GM12878 (cell line): ENCODE measurements at places on chromosomes 12 and 14.
A peak's percentile ranks its signal among the peaks of the same experiment; 100 is the strongest.

DNA sequence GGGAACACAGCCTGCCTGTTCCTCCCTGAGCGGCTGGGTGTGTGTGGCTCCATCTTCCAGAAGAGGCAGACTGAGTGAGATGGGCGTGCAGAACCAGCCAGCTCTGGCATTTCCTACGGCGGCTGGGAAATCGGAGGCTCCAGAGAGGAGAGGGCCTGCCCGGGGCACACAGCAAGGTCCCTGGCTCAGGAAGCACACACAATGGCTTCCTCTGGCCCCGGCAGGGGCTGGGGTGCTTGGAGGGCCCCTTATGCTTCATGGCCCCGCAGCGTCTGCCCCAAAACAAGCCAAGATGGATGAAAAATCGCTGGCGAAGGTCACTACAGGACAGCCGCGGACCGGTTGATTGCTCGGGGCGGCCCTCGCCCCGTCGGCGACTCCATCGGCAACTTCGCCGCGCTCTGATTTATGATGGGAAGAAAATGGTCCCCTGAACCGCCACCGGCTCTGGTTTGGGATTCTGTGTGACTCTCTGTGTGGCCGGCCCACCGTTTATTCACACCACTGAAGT, 191.5 kb upstream of the C14orf180 start:
- no peak overlapping the region for H3K27ac ChIP-seq
- H3K4me3 ChIP-seq = no peak overlapping the region
- H3K27me3 ChIP-seq = no peaks in the 10 kb centered on the region
- DNase-seq = no peak

GRCh38 chr14:24370748-24371147, 2.8 kb downstream of the NFATC4 start:
- H3K36me3 ChIP-seq = no peaks in the 10 kb centered on the region
- no peak overlapping the region for H3K27ac ChIP-seq
- H3K4me3 ChIP-seq = no peak overlapping the region
- no peak for DNase-seq
- peaks cover 1% of the 10 kb centered on the region for H3K27me3 ChIP-seq

DNA sequence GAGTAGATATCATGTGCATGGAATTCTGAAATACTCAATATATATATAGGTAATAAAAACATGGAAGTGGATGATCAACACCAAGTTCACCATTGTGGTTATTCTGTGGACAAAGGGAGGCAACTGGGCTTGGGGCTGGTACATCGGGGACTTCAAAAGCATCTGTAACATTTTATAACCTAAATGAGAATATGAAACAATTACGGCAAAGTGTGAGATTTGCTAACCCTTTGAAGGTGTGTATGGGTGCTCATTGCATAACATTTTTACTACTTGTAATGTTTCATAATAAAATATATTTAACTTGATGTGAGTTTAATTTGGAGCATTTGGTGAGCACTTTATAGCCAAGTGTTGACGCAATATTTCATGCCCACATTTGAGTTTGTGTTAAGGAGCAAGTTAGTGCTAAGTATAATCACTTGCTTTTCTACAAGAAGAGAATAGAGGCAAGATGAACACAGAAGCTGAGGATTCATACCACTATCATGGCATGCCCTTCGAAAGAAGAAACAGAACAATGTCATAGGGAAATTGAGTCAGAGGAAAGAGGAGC, 109.3 kb downstream of the NTN4 start:
- no peaks in the 10 kb centered on the region for H3K36me3 ChIP-seq
- no peaks in the 10 kb centered on the region for H3K4me1 ChIP-seq
- no peak overlapping the region for H3K4me3 ChIP-seq
- H3K27me3 ChIP-seq = no peaks in the 10 kb centered on the region
- H3K27ac ChIP-seq = no peak overlapping the region

DNA sequence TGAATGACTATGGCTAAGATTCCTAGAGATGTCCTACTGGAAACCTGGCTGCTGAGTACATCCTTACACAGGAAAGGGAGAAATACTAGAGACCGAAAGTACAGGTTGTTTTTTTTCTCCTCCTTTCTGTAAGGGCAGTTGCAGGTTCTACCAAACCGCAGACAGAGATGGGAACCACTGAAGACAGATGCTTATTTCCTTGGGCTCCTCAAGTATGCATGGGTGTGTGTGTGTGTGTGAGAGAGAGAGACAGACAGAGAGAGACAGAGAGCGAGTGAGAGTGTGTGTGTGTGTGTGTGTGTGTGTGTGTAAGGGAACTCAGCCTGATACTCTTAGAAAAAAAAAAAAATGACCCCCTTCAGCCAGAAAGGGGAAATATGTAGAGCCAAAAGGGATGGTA, 42.5 kb downstream of the MAP4K5 start:
- H3K4me1 ChIP-seq = no peaks in the 10 kb centered on the region
- no peak overlapping the region for H3K4me3 ChIP-seq
- H3K27ac ChIP-seq = no peak overlapping the region
- DNase-seq = no peak
- H3K36me3 ChIP-seq = no peaks in the 10 kb centered on the region; the same call in 1 of the 2 replicates

- no peak for DNase-seq
- no peaks in the 10 kb centered on the region for H3K36me3 ChIP-seq
- H3K27ac ChIP-seq = no peak overlapping the region
- H3K4me3 ChIP-seq = no peak overlapping the region
Measured at GRCh38 chr14:85958069-85958468, 428.1 kb downstream of the FLRT2 start.

- H3K4me3 ChIP-seq = no peak overlapping the region
- H3K36me3 ChIP-seq = no peaks in the 10 kb centered on the region
- no peaks in the 10 kb centered on the region for H3K27me3 ChIP-seq
- no peak for DNase-seq
- H3K27ac ChIP-seq = no peak overlapping the region
Measured at GRCh38 chr12:74896186-74896585, 313.5 kb downstream of the KCNC2 start.

DNA sequence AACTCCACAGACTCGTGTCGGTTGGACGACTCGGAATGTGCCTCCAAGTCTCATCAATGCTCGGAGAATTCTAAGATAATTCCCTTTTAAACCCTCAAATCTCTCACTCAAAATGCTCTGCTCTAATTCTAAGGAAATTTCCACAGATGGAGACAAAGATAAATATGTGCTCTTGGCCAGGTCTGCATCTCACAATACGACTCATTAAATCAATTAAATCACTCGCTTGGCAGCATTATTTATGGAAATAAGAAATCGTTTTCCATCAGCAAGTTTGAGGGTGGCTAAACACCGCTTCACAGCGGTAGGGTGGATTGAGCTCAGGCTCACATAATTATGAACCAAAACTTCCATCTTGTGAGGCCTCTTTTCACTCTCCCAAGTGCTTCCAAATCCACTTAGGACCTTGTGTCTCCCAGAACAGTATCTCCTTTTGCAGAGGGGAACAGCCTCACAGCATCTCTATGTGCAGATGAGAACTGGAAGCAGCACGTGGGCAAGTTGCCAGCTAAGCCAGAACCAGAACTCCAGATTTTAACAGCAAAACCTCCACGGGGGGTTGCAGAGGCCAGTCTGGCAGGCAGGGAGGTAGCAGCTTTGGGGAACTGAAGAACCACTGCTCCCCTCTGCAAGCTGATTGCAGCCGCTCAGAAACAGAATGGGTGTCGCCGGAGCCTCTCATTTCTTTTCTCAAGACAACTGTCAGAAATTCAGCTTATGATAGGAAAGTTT, 43.8 kb downstream of the RIMBP2 start:
- H3K27ac ChIP-seq = no peak overlapping the region
- DNase-seq = no peak
- no peak overlapping the region for H3K4me3 ChIP-seq
- H3K4me1 ChIP-seq = no peaks in the 10 kb centered on the region
- H3K36me3 ChIP-seq = no peaks in the 10 kb centered on the region
- no peaks in the 10 kb centered on the region for H3K27me3 ChIP-seq

GRCh38 chr14:68238976-68239375, 419.4 kb downstream of the RAD51B start:
- 0 out of 2 replicates have a peak, but pooled peaks cover 3% of the 10 kb centered on the region for H3K4me1 ChIP-seq
- H3K4me3 ChIP-seq = no peak overlapping the region
- DNase-seq = no peak
- H3K36me3 ChIP-seq = no peaks in the 10 kb centered on the region

- H3K27me3 ChIP-seq = no peaks in the 10 kb centered on the region
- no peak for DNase-seq
- no peaks in the 10 kb centered on the region for H3K4me1 ChIP-seq
Measured at GRCh38 chr12:109523504-109523903, 46.1 kb downstream of the UBE3B start.

DNA sequence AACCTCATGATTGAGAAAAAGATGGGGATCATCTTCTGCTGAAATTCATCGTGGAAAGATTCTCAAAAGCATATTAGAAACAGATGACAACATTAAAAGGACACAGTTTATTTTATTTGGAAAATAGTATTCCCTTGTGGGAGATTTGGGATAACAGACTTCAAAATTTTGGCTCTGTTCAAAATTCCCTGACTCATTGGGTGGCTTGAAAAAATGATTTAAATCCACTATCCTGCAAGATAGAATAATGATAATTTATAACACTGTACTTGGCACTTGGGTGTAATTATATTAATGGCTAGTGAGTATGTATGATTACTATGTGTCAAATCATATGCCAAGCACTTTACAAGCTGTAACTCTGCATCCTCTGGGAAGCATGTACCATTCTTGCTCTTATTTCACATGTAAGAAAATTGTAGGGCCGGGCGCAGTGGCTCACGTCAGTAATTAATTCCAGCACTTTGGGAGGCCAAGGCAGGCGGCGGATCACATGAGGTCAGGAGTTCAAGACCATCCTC, 128.8 kb downstream of the LMNTD1 start:
- H3K27ac ChIP-seq = no peak overlapping the region
- H3K4me1 ChIP-seq = no peaks in the 10 kb centered on the region
- H3K27me3 ChIP-seq = no peaks in the 10 kb centered on the region
- no peak overlapping the region for H3K4me3 ChIP-seq
- H3K36me3 ChIP-seq = no peaks in the 10 kb centered on the region

GRCh38 chr14:93970585-93970964, 5.8 kb downstream of the ASB2 start:
- peaks cover 92% of the 10 kb centered on the region for H3K4me1 ChIP-seq
- peak overlapping the region; percentile 85 for H3K27ac ChIP-seq
- H3K4me3 ChIP-seq = peak overlapping the region; percentile 37; the same call in 1 of the 2 replicates
- DNase-seq = no peak
- no peaks in the 10 kb centered on the region for H3K36me3 ChIP-seq

- no peak overlapping the region for H3K4me3 ChIP-seq
- no peaks in the 10 kb centered on the region for H3K27me3 ChIP-seq
- no peak for DNase-seq
- H3K4me1 ChIP-seq = no peaks in the 10 kb centered on the region
Measured at GRCh38 chr14:38209572-38210557, 2.2 kb downstream of the SSTR1 start.

GRCh38 chr12:108304633-108305032, 34.5 kb downstream of the CMKLR1 start:
- H3K4me1 ChIP-seq = peaks cover 63% of the 10 kb centered on the region
- no peak overlapping the region for H3K4me3 ChIP-seq

DNA sequence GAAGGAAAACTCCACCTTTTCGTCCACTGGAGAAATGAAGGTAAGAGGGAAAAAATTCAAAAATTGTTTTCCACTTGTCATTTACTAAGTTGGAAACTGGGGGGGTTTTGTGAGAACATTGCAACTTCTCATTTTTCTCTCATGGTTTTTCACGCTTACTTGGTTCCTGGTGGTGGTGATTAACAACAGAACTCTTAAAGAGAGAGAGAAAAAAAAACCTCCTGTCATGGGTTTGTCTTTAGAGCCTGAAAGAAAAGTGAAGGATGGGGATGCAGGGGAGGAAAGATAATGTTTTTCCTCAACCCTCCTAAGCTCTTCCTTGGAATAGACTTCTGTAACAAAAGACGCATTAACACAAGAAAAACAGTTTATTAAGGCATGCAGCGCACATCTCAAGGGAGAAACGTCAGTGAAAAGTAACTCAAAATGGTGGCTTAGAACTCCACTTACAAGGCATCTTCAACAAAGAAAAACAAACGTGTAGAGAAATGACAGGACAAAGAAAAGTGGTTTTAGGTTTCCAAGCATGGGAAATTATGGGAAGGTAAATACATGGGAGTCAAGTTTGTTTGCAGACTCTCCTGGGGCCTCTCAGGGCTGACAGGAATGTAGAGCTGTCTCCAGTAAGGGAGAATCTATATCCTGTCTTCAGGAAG, 81.9 kb upstream of the ATF7IP start:
- no peaks in the 10 kb centered on the region for H3K36me3 ChIP-seq
- peak; percentile 76 for DNase-seq
- peak overlapping the region; percentile 98 for H3K27ac ChIP-seq
- H3K4me1 ChIP-seq = peaks cover 33% of the 10 kb centered on the region

DNA sequence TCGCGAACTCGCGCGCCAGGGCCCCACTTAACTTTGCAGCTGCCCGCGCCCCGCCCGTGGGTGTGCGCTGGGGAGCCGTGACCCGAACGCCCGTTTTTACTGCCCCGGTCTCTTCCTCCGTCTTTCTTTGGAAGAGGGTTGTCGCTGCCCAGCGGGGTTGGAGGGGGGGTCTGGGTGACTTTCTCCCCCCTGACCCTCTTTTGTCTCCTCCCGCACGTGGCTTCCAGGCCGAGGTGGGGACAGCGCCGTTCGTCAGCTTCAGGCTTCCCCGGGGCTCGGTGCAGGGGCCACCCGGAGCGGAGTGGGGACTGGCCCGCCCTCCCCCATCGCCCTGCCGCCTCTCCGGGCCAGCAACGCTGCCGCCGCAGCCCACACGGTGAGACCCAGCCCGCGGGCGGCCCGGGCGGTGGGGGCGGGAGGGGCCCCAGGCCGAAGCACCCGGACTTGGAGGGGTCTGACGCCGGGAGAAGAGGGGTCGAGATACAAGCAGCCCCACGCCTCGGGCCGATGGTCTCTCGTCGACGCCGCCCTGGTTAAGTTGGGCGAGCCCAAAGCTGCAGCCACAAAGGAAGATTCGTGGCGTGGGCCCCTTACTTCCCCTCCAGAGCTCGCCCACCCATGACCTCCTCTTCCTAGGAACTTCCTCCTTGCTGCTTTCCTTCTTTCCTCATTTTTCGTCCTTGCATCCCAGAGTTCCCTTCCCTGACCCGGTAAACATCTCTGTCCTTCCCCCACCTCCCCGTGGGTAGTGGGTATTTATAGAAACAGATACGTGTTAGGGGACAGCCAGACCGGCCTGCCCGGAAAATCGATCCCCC, 1.2 kb downstream of the DYRK2 start:
- H3K4me3 ChIP-seq = peak overlapping the region; percentile 88
- no peaks in the 10 kb centered on the region for H3K27me3 ChIP-seq
- H3K36me3 ChIP-seq = no peaks in the 10 kb centered on the region

GRCh38 chr14:76305268-76305826, 70.6 kb upstream of the ESRRB start:
- H3K27me3 ChIP-seq = no peaks in the 10 kb centered on the region
- H3K36me3 ChIP-seq = no peaks in the 10 kb centered on the region
- no peak overlapping the region for H3K4me3 ChIP-seq
